NCI-H1092 treated with DMSO at 0.1 percent for 48 hours (cell line): ENCODE measurements at places on chromosomes 11 and 22.

- no peak for DNase-seq
Observed at GRCh38 chr11:86011175-86011574, 57.7 kb downstream of the PICALM start.

DNA sequence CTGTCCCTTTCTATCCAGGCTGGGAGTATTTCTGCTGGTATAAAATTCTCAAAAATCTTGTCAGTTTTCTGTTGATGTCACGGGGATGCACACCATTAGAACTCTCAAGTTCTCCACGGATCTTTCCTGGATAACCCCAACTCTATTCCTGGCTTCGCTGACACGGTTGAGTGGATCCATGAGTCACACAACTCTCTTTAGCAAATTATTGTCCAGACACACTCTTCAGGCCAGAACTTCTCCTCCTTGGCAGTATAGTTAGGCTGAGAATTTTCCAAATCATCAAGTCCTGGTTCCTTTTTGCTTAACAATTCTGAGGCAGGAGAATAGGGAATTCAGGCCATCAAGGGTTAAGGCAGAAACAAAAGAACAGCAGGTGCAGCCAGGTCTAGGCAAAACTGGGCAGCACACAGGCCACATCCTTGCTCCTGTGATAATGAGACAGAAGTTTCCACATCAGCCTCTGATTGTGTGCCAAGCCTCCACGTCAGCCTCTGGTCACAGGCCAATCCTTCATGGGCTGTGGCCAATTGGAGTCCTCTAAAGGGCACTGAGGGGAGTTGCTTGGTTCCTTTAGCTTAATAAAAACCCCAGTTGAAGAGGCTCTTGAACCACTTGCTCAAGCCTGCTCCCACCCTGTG lies 5.7 kb upstream of the ACAT1 start:
- peak; percentile 91 for DNase-seq

- peak; percentile 79 for DNase-seq
Observed at GRCh38 chr11:66951927-66952337, 6.3 kb downstream of the PC start.

GRCh38 chr11:130531061-130531460 lies 82.6 kb downstream of the ADAMTS15 start:
- no peak for DNase-seq

DNA sequence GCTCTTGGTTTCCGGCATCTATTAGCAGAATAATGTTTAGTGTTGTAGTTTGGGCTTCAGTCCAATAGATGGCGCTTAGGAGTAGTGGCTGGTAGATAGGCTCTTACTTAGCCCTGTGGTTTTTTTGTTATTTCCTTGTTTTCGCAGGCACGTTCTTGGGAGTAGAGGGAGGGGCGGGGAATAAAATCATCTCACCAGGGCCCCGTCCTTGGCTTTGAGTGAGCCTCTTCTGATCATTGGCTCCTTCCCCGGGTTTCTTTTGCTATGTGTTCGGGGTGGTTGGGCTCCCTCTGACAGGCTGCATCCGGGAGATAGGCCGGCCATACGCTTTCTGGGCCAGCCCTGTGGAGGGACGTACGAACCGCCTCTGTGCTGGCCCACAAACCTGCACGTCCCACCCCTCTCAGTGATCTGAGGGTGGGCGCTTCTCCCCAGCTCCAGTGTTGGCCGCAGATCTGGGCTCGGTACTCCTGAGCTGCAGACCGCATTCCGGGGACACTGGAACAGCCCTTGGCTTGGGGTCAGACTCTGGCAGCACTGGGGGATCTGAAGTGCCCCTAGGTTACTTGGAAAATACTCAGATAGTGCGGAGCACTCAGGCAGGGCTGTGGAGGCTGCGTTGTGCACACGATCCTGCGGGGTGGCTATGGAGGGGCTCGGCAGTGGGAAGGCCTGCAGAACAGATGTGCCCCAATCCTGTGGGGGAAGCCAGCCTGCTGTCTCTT lies 217.0 kb downstream of the DYNC2H1 start:
- peak; percentile 85 for DNase-seq

- no peak for DNase-seq
Observed at GRCh38 chr11:21105196-21105917, 436.0 kb downstream of the NELL1 start.
